ENCODE measurements at places on chromosomes 1 and 21. TPM values are rescaled to one million over a fixed set of nuclear protein-coding genes. Genes with fewer than 3 reads are reported as not detected.

DNA sequence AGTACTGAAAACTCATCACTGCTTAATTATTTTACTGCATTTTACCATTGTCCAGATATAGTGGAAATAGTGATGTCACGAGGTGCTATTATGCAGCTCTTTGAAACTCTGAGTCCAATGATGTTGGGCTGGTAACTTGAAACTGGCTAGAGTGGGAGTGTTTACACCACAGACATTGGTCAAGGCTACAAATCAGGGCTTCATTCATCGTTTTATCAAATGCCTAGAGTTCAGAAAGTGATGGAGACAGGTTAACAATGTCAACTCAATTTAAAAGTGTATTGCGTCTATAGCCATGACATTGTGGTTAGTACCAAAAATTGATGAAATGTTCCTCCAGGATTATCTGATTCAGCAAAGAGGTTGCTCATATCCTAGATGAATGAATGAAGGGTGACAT lies 12.7 kb downstream of the PADI1 start:
- no peak for DNase-seq

DNA sequence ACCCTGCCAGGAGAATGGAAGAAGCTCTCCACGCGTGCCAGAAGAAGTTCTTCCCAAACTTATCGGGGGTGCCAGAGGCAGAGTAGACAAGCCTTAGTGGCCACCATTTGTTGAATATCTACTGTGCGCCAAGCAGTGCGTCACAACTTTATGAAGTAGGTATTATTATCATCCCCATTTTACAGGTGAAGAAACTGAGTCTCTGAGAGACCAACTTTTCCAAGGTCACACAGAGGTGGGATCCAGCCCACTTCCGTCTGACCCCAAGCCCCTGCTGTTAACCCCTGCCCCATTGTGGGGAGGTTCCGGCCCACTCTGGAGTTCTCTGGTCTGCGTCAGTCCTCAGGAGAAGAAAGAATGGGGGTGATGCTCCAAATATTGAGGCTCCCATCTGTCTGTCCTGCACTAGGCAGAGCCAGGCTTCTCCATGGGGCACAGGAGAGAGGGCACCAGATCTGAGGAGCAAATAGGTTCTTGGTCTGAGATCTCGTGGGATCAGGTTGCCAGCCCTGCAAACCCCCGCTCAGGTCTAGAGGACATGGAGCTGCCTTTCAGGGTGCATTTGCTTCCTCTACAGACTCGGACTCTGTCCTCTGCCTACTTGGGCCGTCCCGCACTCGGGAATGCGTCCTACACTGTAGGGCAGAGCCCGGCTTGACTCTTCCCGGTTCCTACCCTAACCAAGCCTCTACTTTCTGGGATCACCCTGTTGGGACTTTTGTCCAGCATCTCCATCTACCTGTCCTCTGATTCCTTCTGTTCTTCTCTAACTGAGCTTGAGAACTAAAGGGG lies 2.1 kb downstream of the CDK18 start:
- no peak for DNase-seq

GRCh38 chr1:111756124-111756513 lies 418 bp downstream of the DDX20 start:
- no peak for DNase-seq

GRCh38 chr1:202589190-202589930 lies 120.9 kb downstream of the SYT2 start:
- no peak for DNase-seq

DNA sequence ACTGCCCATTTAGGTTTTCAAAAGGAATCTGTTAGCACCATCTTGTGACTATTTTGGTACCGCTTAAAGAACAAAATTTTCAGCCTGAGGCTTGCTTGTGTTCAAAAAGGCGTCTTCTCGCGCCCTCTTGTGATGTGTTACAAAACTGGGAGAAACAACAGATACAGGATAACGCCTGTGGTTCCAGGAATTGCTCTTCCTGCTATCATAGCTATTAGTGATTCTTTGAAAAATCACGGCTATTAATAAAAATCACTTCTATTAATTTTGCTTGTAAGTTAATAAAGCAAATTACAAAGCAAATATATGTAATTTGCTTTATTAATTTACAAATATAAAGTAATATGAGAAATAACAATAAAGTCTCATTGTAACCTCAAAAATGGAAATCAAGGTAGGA lies 82.2 kb upstream of the ABCD3 start:
- peak; percentile 63 for DNase-seq

DNA sequence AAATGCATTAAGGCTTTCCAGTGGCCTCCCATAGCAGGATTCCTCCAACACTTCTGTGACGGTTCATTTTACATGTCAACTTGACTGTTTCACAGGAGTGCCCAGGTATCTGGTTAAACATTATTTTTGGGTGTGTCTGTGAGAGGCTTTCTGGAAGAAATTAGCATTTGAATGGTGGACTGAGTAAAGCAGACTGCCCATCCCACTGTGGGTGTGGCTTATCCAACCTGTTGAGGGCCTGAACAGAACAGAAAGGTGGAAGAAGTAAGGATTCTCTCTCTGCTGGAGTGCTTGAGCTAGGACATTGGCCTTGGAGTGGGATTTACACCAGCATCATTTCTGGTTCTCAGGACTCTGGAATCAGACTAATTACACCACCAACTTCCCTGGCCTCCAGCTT lies 85.6 kb downstream of the RGS7 start:
- no peak for DNase-seq

GRCh38 chr1:43706598-43707189 lies 642 bp upstream of the ST3GAL3 start:
- no peak for DNase-seq

GRCh38 chr1:17098446-17099317 lies 20.6 kb downstream of the PADI2 start:
- peak; percentile 85 for DNase-seq

The CD5L gene
- not detected for polyA plus RNA-seq

The S100A7 gene
- polyA plus RNA-seq: not detected

The LINGO4 gene
- not detected for polyA plus RNA-seq

The OR2M3 gene
- not detected for polyA plus RNA-seq

The RBM11 gene
- polyA plus RNA-seq: not detected

The GNG12 gene
- polyA plus RNA-seq: 0.03 TPM

The GBP7 gene
- not detected for polyA plus RNA-seq

The TMEM240 gene
- not detected for polyA plus RNA-seq

The NBPF10 gene
- 0.04 TPM for polyA plus RNA-seq

The AMY2A gene
- not detected for polyA plus RNA-seq
